Activated T-cell treated with anti-CD3 and anti-CD28 coated beads for 24 hours (primary cell): ENCODE measurements at places on chromosomes 6 and 20.

- no peak for DNase-seq
These were observed 988.2 kb upstream of the MAP3K7 start for GRCh38 chr6:91575032-91575431.

- no peak for DNase-seq
These were observed 63.7 kb downstream of the TRERF1 start for GRCh38 chr6:42388046-42388445.

DNA sequence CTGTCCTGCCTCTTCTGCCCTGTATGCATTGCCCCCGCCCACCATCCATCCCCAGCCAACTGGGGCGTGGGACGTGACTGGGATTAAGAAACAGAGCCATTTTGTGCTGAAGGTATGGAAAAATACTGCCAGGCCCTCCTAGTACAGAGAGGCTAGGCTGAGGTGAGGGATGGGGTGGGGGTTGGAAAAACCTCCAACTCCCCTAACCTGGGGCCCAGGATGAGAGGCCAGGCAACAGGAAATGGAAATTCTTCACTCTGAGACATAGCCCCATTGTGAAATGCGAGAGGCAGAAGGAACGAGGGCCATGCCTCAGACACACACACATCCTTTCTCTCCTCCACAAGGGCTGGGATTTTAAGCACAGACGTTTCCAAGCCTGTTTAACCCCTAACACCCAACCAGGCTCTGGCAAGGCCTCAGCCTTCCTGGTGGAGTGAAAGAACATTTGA lies 19.9 kb downstream of the KCNK5 start:
- DNase-seq, result no peak

- no peak for DNase-seq
These were observed 106.1 kb upstream of the ASF1A start for GRCh38 chr6:118787724-118788423.

- DNase-seq, result no peak
These were observed 47.4 kb upstream of the SRF start for GRCh38 chr6:43123461-43124314.

DNA sequence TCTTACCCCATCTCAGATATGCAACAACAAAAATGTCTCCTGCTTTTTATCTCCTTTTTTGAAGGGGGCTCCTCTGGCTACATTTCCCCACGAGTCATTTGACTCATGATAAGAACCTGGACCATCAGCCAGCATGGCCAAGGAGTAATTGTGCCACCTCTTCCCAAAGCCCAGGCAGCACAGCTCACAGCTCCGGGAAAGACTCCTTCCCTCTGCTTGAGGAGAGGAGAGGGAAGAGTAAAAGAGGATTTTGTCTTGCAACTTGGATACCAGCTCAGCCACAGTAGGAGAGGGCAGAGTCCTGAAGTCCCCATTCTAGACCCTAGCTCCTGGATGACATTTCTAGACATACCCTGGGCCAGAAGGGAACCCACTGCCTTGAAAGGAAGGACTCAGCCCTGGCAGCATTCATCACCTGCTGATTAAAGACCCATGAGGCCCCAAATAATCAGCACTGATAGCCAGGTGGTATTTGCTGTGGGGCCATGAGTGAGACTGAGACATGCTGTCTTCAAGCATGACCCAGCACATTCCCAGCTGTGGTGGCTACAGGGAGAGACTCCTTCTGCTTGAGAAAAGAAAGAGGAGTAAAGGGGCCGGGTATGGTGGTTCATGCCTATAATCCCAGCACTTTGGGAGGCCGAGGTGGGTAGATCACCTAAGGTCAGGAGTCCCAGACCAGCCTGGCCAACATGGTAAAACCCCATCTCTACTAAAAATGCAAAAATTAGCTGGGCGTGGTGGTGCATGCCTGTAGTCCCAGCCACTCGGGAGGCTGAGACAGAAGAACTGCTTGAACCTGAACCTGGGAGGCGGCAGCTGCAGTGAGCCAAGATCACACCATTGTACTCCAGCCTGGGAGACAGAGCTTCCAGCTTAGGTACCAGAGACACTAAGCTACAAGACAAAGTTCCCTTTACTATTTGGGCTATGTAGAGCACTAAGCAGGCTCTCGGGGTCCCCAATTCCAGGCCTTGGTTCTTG lies 28.1 kb downstream of the NCOA6 start:
- no peak for DNase-seq

- no peak for DNase-seq
These were observed 117.2 kb upstream of the LY86 start for GRCh38 chr6:6471276-6471675.

- no peak for DNase-seq
These were observed 20.5 kb upstream of the SUPT3H start for GRCh38 chr6:45398075-45398813.

DNA sequence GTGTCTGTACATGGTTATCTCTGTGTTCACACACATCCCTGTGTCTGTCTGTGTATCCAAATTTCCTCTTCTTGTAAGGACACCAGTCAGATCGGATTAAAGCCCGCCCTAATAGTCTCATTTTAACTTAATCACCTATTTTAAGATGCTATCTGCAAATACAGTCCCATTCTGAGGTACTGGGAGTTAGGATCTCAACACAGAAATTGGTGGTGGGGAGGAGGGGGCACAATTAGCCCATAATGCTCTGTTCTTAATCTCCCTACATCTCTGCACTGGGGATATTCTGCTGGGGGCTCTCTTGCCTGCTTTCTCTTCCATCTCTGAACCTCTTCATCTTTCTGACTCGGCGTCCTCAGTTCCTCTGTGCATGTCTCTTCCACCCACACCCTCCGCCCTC lies 320.7 kb downstream of the CDC5L start:
- DNase-seq, result no peak

- DNase-seq, result no peak
These were observed 33.0 kb downstream of the SLCO4A1 start for GRCh38 chr20:62675156-62675876.

DNA sequence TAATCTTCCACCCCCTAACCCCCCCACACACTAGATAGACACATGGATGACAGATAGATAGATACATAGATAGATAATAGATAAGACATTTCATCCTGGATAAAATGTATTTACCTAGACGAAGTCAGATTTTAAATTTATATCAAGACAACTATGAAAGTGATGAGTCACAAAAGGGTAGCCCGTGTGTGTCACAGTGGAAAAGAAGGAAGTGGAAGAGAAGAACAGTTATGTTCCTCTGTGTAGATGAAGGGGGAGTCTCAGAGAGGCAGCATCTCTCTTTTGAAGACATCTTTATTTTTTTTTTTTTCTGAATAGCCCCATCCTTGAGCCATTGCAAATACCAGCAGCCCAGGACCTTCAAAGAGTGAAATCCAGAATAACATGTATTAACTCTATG lies 121.7 kb upstream of the VGLL2 start:
- no peak for DNase-seq

GRCh38 chr20:62637110-62637509 lies 5.2 kb upstream of the SLCO4A1 start:
- DNase-seq, result no peak

- DNase-seq, result no peak
These were observed 37.0 kb upstream of the CDKN1A start for GRCh38 chr6:36641543-36641942.

- DNase-seq, result no peak
These were observed 690.6 kb downstream of the EPM2A start for GRCh38 chr6:145044641-145045246.

- no peak for DNase-seq
These were observed 698.3 kb downstream of the HDGFL1 start for GRCh38 chr6:23267651-23268050.

- no peak for DNase-seq
These were observed 50.1 kb downstream of the GRM4 start for GRCh38 chr6:34095741-34096140.

DNA sequence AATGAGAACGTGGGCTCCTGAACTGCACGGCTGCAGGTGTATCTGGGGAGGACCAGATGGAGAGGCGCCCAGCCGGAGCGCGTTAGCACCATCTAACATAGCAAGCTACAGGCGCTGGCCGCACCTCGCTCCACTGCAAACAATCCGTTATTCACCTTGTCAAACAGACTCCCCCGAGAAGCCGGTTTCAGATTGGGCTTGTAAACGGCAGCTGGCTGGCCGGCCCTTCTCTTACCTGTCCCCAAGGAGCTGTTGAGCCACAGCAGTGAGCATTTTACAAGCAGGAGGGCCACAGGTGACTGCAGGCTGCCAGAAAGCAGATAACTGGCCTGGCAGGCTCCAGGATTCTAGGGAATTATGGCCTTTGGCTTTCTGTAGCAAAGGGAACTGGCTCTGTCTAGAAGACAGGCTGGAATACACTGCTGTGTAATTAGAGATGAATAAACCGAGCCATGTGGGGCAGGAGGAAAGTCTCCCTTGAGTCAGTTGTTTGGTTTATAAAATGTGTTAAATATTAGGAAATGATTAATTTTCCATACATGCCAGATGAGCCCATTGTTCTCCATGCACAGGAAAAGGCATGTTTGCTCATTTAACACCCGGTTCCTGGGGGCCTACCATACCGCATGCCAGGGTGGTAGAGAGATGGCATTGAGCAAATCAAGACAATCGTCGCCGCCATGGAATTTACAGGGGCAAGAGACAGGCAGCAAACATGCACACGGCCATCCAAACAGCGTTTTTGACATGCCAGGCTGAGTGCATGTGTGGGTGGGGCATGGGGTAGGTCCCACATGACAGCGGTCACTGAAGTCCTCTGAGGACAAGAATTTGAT lies 159.3 kb downstream of the NFATC2 start:
- DNase-seq, result no peak

- DNase-seq, result peak; percentile 33
These were observed 917 bp upstream of the TEAD3 start for GRCh38 chr6:35497571-35498421.

- DNase-seq, result no peak
These were observed 31.2 kb downstream of the PARD6B start for GRCh38 chr20:50762435-50763220.

- DNase-seq, result no peak
These were observed 116.8 kb downstream of the CHD6 start for GRCh38 chr20:41501376-41501775.
